ENCODE measurements at places on chromosomes 5 and 9.

DNA sequence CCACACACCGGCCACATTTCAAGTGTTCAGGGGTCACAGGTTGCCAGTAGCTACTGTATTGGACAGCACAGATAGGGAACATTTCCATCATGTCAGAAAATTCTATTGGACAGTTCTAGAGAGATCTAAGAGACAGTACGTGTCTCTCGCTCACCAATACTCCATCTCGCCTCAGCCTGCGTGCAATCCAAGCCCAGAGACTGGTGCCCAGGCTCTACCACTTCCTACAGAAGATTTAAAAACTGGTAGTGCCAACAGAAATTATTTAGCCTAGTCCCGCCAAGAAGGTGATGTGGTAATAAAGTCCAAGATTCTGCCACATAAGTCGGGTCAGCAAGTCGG, 390 bp upstream of the SNX2 start:
- no peak for DNase-seq

- DNase-seq, result no peak
Measured at GRCh38 chr5:149837680-149838269, 106.8 kb downstream of the PDE6A start.

DNA sequence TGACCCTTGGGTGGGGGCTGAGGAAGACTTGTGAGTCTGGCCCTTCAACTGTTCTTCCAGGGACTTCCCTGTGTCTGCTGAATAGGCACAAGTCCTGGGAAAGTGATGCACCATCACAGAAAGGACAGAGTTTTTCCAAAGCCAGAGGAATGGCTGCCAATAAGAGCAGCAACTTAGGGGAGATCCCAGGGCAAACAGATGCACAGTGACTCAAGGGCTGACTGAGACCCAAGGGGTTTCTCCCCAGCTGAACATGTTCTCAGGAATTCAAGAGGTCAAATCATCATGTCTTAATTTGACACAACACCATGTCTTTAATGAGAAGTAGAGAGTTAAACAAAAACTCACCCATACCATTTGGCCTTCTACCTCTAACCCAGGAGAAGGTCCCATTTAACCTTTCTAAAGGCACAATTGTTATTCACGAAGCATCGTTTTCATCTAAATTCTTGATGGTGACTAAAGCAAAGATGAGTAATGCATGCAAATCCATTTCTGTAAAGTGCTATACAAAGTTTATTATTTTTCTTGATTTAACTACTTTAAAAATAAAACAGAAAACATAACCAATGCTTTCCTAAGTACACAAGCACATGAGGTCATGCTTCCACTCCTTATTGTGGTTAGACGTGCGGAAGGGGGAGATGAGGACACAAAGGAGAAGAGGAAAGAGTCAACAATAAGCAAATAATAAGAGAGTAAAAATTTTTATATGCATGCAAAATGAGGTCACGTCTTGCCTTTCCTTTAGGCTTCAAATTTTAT, 324.1 kb downstream of the PLK2 start:
- no peak for DNase-seq

- no peak for DNase-seq
Measured at GRCh38 chr5:81838307-81838906, 87.5 kb upstream of the SSBP2 start.

- DNase-seq, result peak; percentile 62
Measured at GRCh38 chr9:129320575-129321285, 142.7 kb upstream of the IER5L start.

DNA sequence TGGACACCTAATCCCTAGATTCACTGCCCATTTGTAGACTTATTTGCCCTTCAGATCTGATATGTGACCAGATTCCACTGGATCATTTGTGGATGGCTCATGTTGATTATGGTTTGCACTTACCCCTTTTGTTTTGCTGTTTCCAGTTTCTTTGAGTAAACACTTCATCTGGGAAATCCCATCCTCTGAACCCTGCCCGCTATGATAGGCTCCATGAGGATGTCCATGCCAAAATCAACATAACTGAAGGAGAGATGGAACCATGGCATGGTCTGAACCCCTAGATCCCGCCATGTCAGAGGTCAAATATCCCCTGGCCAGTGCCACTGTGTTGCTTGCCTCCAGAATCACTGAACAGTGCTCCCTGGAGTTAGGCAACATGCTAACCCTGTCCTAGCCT, 11.7 kb upstream of the FEM1C start:
- no peak for DNase-seq

DNA sequence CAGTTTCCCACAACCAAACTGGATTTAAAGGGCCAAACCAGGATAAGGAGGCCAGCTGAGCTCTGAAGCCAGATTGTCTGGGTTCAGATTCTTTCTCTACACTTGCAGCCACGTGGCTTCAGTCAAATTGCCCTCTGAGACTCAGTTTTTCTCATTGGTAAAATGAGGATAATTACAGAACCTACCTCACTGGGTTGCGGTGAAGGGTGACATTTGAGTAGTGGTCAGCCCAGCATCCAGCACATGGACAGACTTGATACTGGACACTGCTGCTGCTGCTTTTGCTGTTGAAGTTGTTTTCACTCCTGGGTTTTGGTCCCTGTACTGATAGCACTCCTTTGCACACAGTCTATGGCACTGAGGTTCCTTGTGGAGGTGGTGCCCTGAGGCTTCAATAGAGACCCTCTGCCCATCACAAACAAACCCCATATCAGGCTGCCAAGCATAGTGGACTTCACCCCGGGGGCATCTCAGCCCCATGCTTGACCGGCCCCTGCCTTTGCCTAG, 25.7 kb upstream of the CDKN2AIPNL start:
- DNase-seq, result no peak

- no peak for DNase-seq
Measured at GRCh38 chr5:143594902-143595818, 191.7 kb upstream of the NR3C1 start.

DNA sequence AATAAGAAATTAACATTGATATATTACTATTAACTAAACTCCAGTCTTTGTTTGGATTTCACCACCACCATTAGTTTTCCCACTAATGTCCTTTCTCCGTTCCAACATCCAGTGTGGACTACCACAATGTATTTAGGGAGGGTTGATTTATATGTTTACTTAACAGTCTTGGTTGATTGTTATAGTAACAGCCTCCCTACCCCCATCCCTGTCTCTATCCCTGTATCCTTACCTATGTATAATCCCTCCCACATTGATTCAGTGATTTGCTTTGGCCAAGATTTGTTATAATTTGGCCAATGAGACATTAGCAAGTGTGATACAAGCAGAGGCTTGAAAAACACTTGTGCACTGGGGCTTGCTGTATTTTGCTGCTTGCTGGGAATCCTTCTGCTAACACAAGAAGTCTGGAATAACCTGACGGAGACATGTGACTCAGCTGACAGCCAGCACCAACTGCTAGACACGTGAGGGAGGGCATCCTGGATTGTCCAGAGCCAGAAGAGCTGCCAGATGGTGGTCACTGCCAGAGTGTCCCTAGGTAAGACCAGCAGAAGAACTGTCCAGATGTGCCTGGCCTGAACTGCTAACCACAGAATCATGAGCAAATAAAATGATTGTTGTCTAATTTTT, 51.2 kb upstream of the TCF7 start:
- DNase-seq, result no peak

DNA sequence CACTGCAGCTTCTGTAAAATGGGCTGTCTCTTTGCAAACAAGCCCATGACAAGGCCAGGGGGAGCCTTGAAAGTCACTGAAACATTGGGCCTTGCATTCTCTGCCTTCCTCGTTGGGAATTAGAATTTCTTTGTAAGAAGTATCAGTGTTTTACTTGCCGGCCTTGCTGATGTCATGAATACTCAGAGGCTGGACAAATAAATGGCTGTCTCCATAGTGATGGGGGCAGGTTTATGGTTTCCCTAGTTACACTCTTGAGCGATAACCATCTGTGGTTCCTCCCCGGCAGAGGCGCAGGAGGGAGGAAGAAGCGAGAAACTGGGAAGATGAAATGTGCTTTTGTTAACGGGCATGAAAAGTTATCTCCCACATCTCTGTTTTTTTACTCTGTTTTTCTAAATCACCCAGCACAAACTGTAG, 272.7 kb upstream of the PANK3 start:
- DNase-seq, result no peak

DNA sequence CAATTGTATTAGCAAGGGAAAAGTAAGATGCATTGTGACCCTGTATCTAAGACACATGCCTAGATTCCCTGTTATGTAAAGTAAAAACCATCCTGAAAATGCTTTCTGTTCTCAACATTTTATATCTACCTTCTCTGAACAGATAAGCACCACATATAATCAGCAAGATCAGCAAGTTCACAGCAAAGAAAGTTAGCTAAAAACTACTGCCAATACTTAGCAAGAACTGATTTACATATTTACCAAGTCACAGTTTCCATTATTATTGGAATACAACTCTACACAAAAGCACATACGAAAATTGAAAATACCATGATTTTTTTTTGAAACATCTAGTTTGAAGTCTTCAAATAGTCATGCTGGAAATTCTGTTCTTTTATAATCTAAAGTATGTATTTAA, 1118.1 kb downstream of the TAF11L14 start:
- no peak for DNase-seq

- DNase-seq, result no peak
Measured at GRCh38 chr5:40404613-40405012, 275.1 kb upstream of the PTGER4 start.

DNA sequence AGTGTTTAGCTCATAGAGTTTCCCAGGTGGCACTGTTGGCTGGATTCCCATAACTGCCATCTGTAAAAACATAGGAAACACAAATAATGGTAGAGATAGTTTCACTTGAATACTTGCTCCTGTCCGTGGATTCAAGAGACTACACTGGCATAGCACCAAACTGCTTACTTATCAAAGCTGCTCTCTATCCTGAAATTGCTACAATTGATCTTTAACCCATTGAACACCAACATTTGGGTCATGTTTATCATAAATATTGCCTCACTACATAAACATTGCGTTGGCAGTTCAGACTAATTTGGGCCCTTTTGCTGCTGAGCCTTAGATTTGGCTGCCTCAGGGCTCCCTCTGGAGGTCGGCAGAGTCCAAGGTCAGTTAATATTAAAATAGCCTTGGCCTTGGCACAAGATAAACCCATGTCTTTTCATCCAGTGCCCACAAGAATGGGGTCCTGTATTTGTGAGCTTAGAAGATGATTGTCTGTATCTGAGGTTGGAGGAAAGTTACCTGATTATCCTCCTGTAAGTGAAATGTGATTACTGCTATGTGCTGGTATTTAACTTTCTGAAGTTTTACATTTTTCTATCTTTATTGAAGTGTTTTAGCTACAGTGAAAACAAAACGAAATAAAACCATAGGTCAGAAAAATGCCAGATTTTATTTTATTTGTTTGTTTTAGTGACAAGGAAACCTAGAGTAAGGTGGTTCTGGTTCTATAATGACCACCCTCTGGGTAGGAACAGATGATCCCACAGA, 4.0 kb upstream of the RANBP3L start:
- DNase-seq, result peak; percentile 68

- DNase-seq, result no peak
Measured at GRCh38 chr9:11269036-11269435, 656.2 kb upstream of the PTPRD start.

- no peak for DNase-seq
Measured at GRCh38 chr5:167696558-167697314, 594.7 kb upstream of the WWC1 start.

- DNase-seq, result no peak
Measured at GRCh38 chr9:7245976-7246580, 488.3 kb downstream of the KDM4C start.

DNA sequence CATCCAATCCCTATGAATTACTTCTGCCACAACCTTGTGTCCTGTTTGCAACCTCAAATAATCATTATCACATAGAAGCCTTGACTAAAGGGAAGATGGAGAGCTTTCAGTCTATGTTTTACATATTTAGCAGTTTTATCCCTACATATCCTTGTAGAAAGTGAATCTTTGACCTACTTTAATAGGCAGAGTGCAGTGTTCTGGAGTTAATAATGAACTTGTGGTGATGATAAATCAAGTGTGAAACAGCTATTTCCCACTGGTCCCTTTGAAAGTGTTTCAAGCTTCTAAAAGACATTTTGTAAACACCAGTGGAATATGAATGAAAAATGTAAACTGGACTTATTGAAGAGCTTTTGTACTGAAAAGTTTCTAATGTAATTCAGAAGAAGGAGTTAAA, 406.7 kb downstream of the GABRG2 start:
- DNase-seq, result no peak

DNA sequence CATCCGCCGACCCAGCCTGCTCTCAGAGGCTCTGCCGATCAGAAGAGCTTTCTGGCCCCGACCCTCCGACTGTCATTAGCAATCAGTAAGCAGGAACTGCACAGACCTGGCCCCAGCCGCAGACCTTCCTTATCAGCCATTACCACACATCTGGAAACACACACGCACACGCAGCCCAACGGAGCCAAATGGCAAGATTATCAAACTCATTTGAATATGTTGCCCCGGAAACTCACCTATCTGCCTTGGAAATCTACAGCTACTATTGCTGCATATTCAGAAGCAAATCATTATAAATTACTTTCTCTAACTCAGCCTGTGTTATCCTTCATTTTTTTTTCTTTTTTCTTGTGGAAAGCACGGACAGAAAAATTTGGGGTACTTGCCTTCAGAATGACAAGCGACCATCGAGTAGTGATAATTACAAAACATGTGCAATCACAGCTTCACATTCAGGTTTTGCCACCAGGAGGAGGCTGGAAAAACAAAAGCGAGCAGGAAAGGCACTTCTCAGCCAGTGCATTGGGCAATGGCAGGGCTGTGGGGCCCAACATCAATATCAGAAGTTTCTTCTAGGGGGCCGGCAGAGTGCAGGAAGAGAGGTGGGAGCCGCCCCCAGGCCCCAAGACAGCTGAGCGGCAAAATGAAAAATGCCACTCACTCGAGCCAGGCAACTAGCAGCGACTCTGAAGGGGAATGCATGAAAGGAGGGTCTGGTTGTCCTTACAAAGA, 122.3 kb downstream of the VAV2 start:
- no peak for DNase-seq

GRCh38 chr5:128287740-128288139, 204.2 kb downstream of the SLC12A2 start:
- no peak for DNase-seq

GRCh38 chr5:143309661-143310431, 93.6 kb downstream of the NR3C1 start:
- peak; percentile 37 for DNase-seq

DNA sequence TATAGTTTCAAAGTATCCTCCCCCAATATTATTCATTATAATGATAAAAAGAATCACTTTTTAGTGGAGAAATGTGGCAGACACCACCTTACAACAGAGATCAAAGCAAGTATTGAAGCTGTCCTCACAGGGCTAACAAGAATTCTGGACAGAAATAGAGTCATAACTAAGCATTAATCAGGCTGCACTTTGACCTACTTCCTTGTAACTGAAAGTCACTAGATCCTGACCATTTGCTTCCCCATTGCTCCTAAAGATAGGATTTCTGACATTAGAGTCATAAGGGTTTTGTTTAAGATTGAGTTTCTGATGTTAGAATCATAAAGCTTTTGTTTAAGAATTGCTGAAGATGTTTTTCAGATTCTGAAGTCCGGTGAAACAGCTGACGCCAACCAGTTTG, 159.7 kb downstream of the ATP10B start:
- DNase-seq, result no peak

DNA sequence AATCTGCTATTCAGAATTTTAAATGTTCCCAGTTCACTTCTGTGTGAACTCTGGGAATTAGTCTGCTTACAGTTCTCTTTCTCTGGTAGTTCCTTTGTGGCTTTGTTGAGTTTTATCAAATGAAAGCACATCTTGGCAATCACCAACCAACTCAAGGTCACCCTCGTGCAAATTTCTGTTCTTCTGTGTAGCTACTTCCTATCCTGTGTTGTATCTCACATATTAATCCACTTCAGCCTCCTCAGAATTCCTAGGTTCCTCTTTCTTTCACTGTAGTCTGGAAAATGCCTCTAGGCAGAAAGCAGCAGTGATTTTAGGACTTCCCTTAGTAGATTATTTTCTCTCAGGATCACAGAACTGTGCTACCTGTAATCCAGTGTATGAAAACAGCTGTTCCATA, 100.3 kb downstream of the AUH start:
- no peak for DNase-seq
